ENCODE measurements at places on chromosomes 6 and 20.

DNA sequence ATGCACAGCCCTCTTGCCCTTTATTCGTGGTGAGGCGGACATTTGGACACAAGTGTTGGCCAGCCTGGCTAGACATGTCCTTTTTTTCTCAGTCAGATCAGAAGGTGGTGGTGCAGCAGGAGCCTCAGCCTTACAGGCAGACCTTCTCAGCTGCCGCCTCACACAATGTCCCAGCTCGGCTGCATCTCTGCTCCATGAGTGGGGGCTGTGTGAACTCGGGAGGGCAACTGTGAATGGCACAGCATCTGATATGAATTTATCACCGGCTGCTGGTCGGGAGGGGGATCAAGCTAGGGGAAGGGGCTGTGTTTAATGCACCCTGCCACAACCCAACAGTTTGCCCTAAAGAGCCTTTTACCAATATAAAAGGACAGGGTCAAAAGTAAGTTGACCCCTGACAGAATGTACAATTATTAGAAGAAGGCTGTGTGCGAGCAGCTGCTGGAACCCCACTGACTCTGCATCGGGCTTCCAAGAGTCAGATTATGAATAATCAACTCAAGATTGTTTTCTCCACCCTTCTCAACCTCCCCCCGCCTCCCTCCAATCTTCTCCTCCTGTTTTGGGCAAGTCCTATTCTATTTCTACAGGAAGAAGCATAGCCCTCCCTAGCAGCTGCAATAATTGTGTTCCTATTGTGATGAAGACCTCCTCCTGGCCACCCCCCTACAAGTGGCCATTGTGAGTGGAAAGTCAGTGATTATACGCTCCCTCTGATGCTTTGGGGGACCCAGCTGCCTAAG, 245.2 kb downstream of the PKHD1 start:
- no peak for DNase-seq

- DNase-seq, result no peak
Measured at GRCh38 chr20:36584018-36584481, 10.7 kb downstream of the TGIF2 start.

DNA sequence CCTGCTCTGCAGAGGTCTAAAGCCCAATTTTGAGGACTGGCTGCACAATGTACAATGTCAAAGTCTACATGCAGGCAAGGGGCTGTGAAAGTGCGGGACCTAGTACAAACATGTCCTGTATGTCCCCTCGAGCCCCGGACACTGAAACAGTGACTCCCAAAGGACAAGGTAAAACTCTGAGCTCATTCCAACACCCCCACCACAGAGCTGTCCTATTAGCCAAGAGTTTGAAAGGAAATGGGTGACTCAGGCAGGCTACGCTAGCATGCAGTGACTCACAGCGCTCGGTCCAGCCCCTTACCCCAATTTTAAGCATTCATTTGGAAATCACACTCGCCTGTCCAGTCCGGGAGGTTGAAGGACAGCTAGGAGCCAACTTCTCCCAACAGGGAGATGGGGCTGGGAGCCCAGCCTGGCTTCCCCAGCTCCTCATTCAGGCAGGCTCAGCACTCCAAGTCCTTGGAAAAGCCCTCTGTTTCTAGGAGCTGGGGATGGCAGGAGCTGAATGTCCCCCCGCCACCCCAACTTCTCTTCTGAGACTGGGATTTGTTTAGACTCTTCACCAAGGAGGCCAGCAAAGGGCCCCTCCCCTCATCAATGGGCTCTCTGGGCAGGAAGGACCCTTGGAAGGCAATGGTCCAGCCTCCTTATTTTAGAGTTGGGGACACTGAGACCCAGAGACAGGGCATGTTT, 3.9 kb downstream of the SDC4 start:
- DNase-seq, result peak; percentile 87

DNA sequence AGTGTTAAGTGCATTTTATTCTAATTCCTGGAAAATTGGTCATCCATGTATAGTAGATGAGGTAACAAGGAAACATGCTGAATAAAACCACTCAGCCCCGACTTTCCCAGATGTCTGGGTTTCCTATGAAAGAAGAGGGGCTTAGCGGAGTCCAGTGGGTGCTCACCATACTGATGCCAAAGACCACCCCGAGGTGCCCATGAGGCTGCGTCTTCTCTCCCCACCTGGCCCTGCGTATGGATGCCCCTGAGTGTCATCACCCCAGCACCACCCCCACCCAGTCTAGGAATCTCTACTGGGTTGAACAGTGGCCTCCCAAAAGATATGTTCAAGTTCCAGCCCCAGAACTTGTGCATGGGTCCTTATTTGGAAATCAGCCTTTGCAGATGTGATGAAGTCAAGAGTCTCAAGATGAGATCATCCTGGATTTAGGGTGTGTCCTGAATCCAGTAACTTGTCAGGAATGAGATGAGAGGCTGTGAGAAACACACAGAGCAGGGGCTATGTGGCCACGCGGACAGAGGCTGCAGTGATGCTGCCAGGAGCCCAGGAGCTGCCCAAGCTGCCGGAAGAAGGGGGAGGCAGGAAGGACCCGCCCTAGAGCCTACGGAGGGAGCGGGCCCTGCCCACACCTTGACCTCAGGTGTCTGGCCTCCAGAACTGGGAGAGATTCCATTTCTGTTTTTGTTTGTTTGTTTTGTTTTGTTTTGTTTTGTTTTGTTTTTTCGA, 124.6 kb upstream of the CDH4 start:
- DNase-seq, result peak; percentile 26

DNA sequence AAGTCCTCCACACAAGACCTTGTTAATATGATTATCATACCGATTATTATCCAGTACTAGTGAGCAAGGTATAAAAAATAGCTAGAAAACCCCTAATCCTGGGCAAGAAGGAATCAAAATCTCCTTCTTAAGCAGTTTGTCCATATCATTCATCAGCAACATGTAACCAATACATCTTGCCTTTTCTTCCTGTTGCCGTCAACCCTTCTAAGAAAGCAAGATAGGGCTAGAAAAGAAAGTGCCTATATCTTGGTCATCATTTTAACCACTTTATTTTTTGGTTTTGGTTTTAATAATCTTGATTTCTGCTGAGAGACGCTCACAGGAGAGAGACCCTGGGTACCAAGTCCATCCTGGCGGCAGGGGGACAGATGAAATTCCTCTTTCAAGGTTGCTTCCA, 27.2 kb upstream of the PREX1 start:
- DNase-seq, result no peak

GRCh38 chr6:6131492-6132109, 124.9 kb upstream of the NRN1 start:
- no peak for DNase-seq

DNA sequence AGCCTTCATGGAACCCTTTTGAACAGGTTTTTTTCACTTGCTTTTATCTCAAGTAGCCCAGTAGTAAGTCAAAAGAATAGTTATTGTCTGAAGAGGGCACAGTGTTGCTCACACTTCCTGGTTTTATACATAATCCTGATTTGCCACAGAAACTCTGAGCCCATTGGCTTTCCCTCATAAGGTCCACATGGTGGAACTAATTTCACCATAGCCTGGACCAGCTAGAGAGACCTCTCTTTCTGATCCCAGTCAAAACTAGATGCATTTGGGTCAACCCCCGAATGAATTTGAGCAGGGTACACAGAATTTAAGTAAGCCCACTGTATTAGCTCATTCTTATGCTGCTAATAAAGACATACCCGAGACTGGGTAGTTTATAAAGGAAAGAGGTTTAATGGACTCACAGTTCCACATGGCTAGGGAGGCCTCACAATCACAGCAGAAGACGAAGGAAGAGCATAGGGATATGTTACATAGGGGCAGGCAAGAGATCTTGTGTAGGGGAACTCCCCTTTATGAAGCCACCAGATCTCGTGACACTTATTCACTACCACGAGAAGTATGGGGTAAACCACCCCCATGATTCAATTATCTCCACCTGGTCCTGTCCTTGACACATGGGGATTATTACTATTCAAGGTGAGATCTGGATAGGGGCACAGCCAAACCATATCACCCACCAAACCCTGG, 6.2 kb downstream of the RWDD2A start:
- DNase-seq, result no peak

DNA sequence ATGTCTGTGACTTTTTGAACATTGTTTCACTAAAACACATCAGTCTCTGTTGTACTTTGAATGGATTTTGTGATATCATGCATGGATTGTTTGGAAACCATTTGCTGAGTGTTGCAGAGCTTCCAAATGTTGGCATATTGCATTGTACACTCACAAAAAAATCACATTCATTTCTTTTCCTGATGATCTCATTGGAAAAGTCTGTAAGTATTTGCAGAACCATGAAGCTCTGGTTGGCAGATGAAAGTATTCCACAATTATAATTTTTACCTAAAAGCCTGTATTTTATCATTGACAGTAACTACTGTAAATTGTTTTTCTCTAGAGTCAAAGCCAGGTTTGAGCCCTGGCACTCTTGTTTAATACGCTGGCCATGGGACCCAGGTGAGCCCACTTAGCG, 42.1 kb downstream of the VAPB start:
- no peak for DNase-seq
